Endothelial cell of umbilical vein (primary cell): ENCODE measurements at places on chromosomes 12 and 14. TPM values are rescaled to one million over a fixed set of nuclear protein-coding genes. Genes with fewer than 3 reads are reported as not detected.

GLTP gene
- total RNA-seq, result 46.6 and 48.0 TPM in 2 replicates

GPR135 gene
- 3.4 and 3.7 TPM in 2 replicates for total RNA-seq

CYP46A1 gene
- total RNA-seq, result 0.14 and 0.24 TPM in 2 replicates

LGR5 gene
- not detected in 2 replicates for total RNA-seq

WNT5B gene
- not detected in 2 replicates for total RNA-seq

DBX2 gene
- total RNA-seq, result not detected in 2 replicates

BTBD6 gene
- total RNA-seq, result 57.7 and 63.1 TPM in 2 replicates

KLRK1 gene
- not detected in 2 replicates for total RNA-seq

DTX3 gene
- 25.9 and 34.5 TPM in 2 replicates for total RNA-seq

TRHDE gene
- total RNA-seq, result not detected in 2 replicates

FZD10 gene
- not detected in 2 replicates for total RNA-seq

PELI2 gene
- 13.0 TPM in 2 replicates for total RNA-seq

KLHL33 gene
- total RNA-seq, result 0.07 TPM in 1 of 2 replicates, not detected in the other

TMTC2 gene
- 5.9 and 7.8 TPM in 2 replicates for total RNA-seq

ACOT6 gene
- not detected in 2 replicates for total RNA-seq

BHLHE41 gene
- 0.07 and 0.24 TPM in 2 replicates for total RNA-seq

SDR9C7 gene
- total RNA-seq, result not detected in 2 replicates

LRRC43 gene
- 3.4 and 5.4 TPM in 2 replicates for total RNA-seq

LRTM2 gene
- total RNA-seq, result not detected in 2 replicates

BIN2 gene
- total RNA-seq, result not detected in 2 replicates

APOF gene
- not detected in 2 replicates for total RNA-seq

EID3 gene
- 12.7 and 14.5 TPM in 2 replicates for total RNA-seq

IL26 gene
- not detected in 2 replicates for total RNA-seq

CPNE6 gene
- not detected in 2 replicates for total RNA-seq

GPR137C gene
- total RNA-seq, result 3.8 and 5.7 TPM in 2 replicates

KRT2 gene
- not detected in 2 replicates for total RNA-seq

TOMM20L gene
- not detected in 2 replicates for total RNA-seq

ADCK1 gene
- total RNA-seq, result 4.0 and 4.2 TPM in 2 replicates

UNC79 gene
- total RNA-seq, result not detected in 2 replicates

SERPINA12 gene
- total RNA-seq, result not detected in 2 replicates

CLEC6A gene
- not detected in 2 replicates for total RNA-seq

PIANP gene
- 0.14 and 0.55 TPM in 2 replicates for total RNA-seq

CCDC177 gene
- not detected in 2 replicates for total RNA-seq

FAM181A gene
- not detected in 2 replicates for total RNA-seq

OR4Q2 gene
- not detected in 2 replicates for total RNA-seq

PAWR gene
- 154 and 175 TPM in 2 replicates for total RNA-seq

VRK1 gene
- 31.7 and 35.1 TPM in 2 replicates for total RNA-seq

CIROP gene
- not detected in 2 replicates for total RNA-seq

RAD51AP1 gene
- 23.1 and 23.4 TPM in 2 replicates for total RNA-seq

PRH2 gene
- not detected in 2 replicates for total RNA-seq

NRIP2 gene
- total RNA-seq, result not detected in 2 replicates

PXMP2 gene
- 21.1 and 24.0 TPM in 2 replicates for total RNA-seq

NTN4 gene
- 105 and 120 TPM in 2 replicates for total RNA-seq

SVOP gene
- not detected in 2 replicates for total RNA-seq

KRT85 gene
- total RNA-seq, result not detected in 2 replicates

ARHGEF25 gene
- total RNA-seq, result 4.7 and 7.4 TPM in 2 replicates
